Activated CD4-positive, alpha-beta T cell treated with anti-CD3 and anti-CD28 coated beads, Interleukin-2, amount 50 U/mL, for 4 hours (primary cell): ENCODE measurements at places on chromosomes 3 and 15.
A peak's percentile ranks its signal among the peaks of the same experiment; 100 is the strongest.

GRCh38 chr3:177883957-177884356 lies 652.3 kb upstream of the KCNMB2 start:
- DNase-seq = no peak

GRCh38 chr3:169241991-169242707 lies 421.4 kb downstream of the MECOM start:
- DNase-seq = no peak

- DNase-seq = peak; percentile 39
These were observed 10.6 kb downstream of the ARPP19 start for GRCh38 chr15:52558196-52558595.

DNA sequence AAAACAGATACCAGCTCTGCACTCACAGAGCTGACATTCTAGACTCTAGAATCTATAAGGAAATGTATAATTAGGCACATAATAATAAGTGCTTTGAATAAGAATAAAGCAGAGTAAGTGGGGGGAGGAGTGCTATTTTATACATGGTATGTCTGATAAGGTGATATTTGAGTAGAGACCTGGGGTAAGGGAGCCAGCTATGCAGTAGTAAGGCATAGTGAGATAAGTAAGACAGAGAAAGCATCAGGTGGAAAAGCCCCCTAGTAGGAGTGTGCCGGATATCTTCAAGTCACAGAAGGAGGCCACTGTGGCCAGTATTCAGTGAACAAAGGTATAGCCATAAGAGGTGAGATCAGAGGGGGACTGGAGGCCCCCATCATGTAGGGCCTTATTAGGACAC lies 3.0 kb downstream of the SS18L2 start:
- DNase-seq = no peak

- DNase-seq = no peak
These were observed 7.8 kb upstream of the ZNF710 start for GRCh38 chr15:89993349-89993748.

DNA sequence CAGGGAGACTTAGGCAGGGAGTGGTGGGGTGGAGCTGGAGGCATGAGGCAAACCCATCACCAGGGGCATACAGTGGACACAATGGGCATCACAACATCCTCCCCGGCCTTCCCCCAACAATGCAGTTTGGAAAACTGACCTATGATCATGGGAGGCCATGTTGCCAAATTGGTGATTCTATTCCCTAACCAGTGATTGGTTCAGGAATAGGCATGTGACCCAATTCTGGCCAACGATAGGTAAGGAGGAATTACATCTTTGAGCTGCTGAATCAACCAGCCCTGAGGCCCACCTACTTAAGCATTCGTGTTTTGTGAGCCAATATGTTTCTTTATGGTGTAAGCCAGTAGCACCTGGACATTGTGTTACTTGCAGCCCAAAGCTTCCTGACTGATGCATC lies 40.0 kb downstream of the LINGO1 start:
- no peak for DNase-seq

GRCh38 chr3:144098691-144099090 lies 127.1 kb downstream of the DIPK2A start:
- DNase-seq = no peak

DNA sequence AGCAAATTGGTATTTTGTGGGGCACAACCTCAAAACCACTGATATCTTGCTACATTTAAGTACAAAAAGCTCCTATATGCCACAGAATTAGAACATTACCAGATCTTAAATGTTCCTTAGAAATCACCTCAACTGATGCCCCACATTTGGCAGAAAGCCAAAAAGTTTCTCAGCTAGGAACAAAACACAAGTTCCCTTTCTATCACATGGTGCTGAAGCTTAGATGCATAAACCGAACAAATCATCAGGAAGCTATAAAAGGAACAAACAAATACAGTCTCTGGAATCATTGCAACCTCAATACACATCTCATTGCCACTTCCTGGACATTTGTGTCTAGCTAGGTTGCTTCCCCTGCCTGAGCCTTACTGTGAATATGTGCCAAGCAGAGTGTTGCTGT lies 492.6 kb downstream of the LPP start:
- DNase-seq = no peak

GRCh38 chr3:121443456-121443855 lies 102.3 kb downstream of the POLQ start:
- no peak for DNase-seq

- no peak for DNase-seq
These were observed 9.8 kb upstream of the TXNRD3 start for GRCh38 chr3:126664591-126665214.

- DNase-seq = no peak
These were observed at the start of gene DVL3 for GRCh38 chr3:184154885-184155643. Gene DVL3 (plus strand): TSS chr3:184155377. CDS start chr3:184155636, 259 bp downstream.

DNA sequence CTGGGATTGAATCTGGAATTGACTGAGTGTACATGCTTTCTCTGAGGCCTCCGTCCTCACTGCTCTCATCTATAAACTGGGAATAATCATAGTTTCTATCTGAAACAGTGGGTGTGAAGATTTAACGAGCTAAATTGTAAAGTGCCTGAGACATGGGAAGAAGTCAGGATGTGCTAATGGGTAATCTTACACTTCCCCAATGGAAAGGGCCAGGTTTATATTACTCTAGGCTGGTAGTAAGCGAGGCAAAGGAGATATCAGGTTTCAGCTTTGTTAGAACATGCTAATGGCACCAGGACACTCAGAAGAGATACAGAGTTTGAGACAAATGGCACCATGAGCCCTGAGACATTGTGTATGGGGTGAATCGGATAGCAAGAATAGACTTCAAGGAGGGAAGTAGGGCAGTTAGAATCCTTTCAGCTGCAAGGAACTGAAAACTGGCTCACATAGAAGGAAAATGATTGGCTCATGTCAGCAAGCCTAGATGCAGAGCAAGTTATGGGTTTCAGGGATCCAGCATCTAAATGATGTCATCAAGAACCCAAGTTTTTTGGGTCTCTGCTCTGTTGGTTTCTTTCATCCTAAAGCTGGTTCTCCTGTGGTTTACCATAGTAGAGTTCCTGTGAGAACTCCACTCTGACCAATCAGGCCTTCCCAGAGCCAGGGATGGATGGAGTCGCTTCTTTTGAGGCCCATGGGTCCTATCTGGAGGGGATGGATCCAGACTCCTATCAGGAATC lies 21.8 kb downstream of the FLNB start:
- DNase-seq = no peak

GRCh38 chr3:133573054-133573628 lies 345 bp upstream of the CDV3 start:
- peak; percentile 100 for DNase-seq

- no peak for DNase-seq
These were observed 61.6 kb downstream of the ULK4 start for GRCh38 chr3:41900265-41900664.

- no peak for DNase-seq
These were observed 15.4 kb downstream of the BCL2L10 start for GRCh38 chr15:52097180-52097579.

DNA sequence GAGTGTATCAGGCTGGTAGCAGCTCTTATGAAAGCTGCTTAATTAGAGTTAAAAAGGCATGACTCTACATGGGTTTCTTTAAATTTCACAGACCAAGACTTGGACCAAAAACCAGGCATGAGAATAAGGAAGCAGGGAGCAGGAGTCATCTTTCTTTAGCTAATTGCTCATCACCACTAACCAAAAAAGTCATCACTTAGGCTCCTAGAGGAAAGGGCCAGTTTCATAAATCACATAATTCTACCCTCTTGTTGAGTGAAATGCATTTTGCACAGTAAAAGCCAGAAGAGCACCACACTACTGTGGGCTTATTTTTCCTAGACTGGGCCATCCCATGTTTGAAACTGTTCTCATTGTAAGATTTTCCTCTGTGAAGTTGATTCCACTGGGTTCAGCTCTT lies 175.6 kb downstream of the GREM1 start:
- DNase-seq = no peak

- DNase-seq = no peak
These were observed 1.8 kb downstream of the NME9 start for GRCh38 chr3:138327831-138328230.

GRCh38 chr3:149449182-149449581 lies 25.3 kb upstream of the TM4SF4 start:
- no peak for DNase-seq
